ENCODE measurements at places on chromosomes 11 and 22. TPM values are rescaled to one million over a fixed set of nuclear protein-coding genes. Genes with fewer than 3 reads are reported as not detected.

DNA sequence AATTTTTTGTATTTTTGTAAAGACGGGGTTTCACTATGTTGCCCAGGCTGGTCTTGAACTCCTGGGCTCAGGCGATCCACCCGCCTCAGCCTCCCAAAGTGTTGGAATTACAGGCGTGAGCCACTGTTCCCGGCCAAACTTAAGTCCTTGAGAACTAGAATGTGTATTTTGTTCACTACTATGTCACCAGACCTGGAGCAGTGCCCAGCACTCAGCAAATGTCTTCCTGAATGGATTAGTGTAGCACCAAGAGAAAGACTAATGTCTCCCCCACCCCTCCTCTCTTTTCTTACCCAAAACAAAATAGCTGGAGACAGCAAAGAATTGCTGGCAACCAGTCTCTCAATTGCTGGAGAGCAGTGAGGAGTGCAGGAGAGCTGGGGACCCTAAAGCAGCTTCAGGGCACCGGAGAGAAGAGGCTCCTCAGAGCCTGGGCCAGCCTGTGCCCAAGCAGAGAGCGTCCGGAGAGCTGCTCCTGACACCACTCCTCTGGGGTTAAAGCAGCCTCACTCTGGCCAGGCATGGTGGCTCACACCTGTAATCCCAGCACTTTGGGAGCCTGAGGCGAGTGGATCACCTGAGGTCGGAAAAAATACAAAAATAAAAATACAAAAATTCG lies 14.9 kb downstream of the SLC25A18 start:
- peak; percentile 22 for DNase-seq

DNA sequence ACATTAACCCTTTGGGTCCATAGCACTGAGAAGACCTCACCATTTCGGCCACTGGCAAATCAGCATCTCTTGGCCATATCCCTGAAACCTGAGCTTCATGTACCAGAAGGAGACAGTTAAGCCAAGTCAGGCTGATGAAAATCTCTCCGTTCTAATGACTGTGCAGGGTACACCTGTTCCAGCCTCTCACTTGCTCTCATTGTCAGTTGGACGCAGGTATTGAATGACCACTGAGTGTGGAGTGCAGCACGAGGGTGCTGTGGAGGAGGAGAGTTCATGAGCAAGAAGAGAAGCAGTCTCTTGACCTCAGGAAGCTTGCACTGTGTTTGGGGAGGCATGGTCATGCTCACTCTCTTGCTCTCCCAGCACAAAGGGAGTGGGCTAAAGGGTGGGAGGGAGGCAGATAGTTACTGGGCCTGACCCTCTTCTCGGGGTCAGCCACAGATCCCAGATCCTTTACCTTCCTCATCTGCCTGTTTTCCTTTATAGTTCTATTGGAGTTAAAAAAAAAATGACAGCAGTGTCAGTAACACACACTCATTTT lies 65.2 kb downstream of the ZBTB16 start:
- no peak for DNase-seq

- DNase-seq, result no peak
Observed at GRCh38 chr11:96472085-96472484, 82.3 kb downstream of the JRKL start.

DNA sequence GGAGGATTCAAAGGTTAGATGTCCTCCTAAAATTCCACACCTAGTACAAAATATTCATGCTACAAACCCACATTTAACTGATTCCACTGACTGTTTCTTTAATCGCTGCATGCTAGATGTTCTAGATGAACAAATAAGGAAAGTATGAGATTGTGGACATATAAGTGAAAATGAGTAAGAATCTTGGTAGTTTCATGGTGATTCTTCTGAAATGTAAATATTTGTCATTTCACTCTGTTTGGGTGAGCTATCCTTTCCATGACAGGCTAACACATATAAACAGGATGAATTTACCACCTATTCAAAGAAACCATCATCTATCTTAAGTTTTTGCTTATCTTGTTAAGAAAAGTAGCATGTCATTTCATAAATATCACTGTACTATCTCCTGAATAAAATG lies 14.8 kb downstream of the OR5B3 start:
- no peak for DNase-seq

DNA sequence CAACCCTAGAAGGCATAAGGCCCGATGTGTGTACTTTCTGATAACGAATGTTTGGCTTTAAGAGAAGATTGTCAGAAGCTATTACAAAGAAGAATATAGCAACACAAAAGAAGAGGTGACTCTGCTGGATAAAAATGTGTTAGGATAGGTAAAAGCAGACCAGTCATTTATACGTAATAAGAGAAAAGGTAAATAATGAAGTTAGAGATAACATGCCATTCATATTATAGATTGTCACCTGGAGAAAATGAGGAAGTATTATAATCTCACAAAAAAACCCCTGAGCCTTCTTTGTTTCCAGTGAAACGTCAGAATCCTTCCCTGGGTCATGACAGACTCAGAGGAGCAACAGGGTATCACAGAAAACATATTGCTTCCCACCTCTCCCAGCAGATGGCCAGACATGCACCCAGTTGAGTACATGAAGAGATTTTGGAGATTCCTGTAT lies 36.1 kb downstream of the PPFIA1 start:
- DNase-seq, result no peak

- no peak for DNase-seq
Observed at GRCh38 chr11:75147875-75148263, 3.0 kb upstream of the SLCO2B1 start.

DNA sequence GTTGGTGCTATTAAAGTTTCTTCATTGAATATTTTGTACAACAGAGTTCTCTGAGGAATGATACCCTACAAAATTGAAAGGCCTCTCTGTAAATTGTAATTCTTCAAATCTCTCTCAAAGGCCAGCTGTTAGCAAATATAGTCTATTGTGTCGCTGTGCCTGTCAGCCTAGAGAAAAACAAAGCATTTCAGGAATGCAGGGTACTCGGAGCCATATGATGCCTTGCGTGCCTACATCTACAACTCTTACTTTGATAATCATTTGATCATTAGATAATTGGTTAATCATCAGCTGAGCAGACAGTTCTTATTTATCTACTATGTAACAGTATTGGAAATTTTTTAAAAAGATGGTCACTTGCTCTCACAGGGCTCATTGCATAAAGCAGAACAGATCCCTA lies 67.3 kb downstream of the RNF169 start:
- DNase-seq, result no peak

DNA sequence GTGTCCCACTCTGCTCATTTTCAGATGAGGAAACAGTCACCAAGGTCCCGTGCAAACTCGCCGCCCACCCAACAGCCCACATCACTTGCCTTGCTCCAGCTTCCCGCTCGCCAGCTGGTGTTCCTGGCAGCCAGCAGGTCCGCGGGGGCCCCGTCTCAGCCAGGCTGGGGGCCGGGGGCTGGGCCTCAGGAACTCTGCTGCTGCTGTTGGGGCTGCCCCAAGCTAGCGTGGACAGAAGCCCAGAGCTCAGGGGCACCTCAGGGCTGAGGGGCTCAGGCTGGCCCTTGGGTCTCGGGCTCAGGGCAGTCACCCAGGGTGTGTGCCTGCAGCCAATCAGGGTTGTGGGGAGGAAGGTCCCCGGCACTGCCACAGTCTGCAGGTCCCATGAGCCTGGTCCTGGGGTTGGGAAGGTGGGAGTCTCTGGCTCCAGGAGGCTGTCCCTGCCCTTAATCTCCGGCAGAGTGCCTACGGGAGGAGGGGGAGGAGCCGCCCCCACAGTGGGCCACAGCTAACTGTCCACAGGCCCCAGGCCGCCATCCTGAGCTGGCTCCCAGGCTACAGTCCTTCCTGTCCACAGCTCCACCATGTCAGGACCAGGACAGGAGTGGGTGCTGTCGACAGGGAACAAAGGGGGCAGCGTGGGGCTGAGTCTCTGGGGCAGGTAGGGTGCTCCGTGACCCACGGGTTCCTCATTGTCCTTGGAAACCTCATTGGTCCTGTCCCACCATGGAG lies 65.2 kb downstream of the ARFGAP3 start:
- no peak for DNase-seq

DNA sequence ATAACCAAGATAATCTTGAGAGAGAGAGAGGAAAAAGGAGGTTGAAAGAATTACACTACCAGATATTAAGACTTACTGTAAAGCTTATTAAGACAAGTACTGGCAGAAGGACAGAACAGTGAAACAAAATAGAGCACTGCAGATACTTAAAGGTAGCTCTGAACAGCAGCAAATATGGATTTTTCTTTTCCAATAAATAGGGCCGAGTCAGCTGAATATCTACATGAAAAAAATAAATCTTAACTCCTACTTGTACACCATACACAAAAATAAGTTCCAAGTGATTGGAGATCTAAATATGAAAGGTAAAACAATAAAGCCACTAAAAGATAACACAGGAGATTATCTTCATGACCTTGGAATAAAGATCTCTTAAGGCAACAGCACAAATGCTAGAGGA lies 12.4 kb downstream of the THAP12 start:
- DNase-seq, result no peak

DNA sequence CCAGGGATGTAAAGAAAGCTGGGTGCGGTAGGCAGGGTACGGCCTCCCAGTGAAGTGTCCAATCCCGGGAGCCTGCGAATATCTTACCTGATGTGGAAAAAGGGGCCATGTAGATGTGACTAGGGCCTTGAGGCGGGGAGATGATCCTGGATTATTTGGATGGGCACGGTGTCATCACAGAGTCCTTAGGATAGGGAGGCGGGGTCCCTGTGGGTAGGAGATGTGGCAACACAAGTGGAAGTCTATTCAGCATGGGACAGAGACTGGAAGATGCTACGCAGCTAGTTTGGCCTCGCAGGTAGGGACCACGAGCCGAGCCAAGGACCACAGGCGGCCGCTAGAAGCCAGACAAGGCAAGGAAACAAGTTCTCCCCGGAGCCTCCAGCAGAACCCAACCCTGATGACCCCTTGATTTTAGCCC lies 46.4 kb upstream of the SHANK2 start:
- no peak for DNase-seq

DNA sequence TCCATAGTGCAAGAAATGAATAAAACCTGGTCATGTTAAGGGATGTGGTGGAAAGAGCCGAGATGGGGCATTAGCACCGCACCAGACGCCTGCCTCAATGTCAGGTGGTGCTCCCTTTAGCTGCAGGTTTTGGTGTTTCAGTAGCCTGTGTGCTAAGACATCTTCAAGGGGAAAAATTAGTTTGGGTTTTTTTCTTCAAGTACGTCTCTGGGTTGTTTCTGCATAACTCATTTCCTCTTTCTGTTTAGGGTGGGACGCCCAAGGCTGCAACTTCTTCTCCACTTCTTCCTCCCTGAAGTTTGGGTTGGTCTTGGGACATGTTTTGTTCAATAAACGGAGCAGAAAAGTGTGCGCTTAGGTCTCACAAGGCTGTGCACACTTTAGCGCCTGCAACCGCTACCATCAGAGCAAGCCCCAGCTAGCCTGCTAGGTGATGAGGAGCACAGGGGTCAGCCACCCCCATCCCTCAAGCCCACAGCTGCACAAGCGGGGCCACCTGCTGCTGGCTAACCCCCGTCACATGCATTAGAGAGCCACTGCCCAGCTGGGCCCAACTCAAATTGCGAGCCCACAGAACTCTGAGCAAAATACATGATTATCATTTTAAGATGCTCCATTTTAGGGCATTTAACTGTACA lies 1495.7 kb downstream of the TBC1D22A start:
- DNase-seq, result no peak

DNA sequence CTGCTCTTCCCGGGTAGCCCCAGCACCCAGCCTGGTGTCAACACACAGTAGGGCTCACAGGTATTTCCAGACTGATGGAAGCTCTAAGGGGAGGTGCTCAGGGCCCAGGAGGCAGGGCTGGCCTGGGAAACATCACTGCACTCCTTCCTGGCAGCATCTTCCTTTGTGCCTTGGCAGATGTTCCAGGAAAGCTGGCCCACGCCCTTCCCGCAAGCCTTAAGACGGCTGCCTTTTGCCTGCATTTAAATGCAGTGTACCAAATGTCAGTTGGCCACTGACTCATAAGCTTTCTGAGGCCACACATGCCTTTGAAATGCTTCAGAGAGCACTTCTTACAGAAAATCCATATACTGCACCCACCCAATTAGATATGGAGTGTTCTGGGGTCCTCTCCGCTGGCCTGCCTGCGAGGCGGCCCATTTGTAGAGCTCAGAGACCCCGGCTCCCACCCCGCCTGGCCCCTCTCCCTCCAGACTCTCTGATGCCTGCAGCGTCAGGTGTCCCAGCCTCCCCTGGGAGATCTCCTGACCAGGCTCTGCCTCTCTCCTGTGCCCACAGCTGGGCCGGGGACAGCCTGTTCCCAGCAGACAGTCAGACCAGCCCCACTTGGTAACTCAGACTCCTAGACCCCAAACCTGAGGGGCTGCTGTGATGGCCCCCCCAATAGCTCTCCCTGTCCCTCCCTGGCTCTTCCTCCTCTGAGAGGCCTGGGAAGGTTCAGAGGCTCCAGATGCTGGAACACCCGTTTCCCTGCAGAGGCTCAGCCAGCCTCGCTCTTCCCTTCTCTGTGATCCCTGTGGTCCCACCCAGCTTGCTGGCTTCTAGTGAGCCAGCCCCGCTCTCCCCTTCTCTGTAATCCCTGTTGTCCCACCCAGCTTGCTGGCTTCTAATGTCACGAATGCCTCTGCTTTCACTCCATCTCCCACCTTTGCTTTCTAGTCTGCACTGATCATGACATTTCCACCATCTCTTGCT lies 47.6 kb upstream of the THY1 start:
- DNase-seq, result no peak

DNA sequence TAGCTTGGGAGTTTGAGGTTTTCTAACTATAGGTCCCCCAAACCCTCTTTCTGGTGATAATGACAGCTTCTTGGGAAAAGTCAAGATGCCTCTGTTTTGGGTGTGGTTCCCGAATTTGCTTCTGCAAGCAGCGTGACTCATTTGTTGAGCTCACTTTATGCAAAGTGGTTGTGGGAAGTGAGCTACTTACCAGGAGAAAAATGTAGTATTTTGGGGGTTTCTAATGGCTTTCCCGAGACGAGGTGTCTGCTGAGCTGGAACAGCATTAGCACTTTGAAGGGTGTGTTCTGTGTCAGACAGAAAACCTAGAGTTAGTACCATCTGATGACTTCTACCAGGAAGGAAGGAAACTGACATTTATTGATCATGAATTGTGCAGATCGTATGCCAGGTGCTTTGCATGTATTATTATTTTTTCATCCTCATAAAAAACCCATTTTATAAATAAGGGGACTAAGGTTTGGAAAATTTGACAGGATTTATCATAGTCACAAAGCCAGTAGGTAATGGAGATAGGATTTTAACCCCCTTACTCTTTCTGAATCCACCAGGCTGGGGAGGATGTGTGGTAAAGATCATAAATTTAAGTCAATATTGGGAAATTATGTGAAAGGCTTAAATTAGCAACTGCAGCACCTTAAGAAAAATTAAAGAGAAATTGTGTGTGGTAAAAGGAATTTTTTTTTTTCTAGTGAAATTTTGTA lies 108.8 kb upstream of the CD44 start:
- no peak for DNase-seq

Gene APOC3
- total RNA-seq, result 0.60 TPM

Gene CCDC88B
- 32.5 TPM for total RNA-seq

Gene RIMBP3B
- not detected for total RNA-seq

Gene SCN3B
- total RNA-seq, result 2.0 TPM

Gene MUC5AC
- not detected for total RNA-seq

Gene TBCEL
- 12.8 TPM for total RNA-seq

Gene ROBO4
- total RNA-seq, result 4.8 TPM

Gene CHADL
- total RNA-seq, result 1.1 TPM

Gene PANX2
- total RNA-seq, result not detected

Data from mucosa of descending colon (tissue), 3 donors.